NAMALWA (cell line): ENCODE measurements at places on chromosomes 7 and 10.
A peak's percentile ranks its signal among the peaks of the same experiment; 100 is the strongest.

GRCh38 chr10:115402699-115403098 lies 309.5 kb downstream of the ATRNL1 start:
- no peak for DNase-seq

GRCh38 chr10:35231646-35232045 lies 104.7 kb upstream of the CCNY start:
- DNase-seq: no peak

GRCh38 chr10:103333934-103334520 lies 16.9 kb downstream of the PCGF6 start:
- DNase-seq: peak; percentile 50

GRCh38 chr7:25889765-25890164 lies 262.2 kb upstream of the NFE2L3 start:
- DNase-seq: no peak

- DNase-seq: no peak
Measured at GRCh38 chr10:30459283-30459682, 25.3 kb downstream of the MAP3K8 start.

- DNase-seq: no peak
Measured at GRCh38 chr10:28090506-28090905, 91.6 kb upstream of the ODAD2 start.

- DNase-seq: peak; percentile 97
Measured at GRCh38 chr7:90403174-90404113, at the start of gene CLDN12. Gene CLDN12 (plus strand): TSS chr7:90403461. CDS start chr7:90412677, 9,216 bp downstream.

DNA sequence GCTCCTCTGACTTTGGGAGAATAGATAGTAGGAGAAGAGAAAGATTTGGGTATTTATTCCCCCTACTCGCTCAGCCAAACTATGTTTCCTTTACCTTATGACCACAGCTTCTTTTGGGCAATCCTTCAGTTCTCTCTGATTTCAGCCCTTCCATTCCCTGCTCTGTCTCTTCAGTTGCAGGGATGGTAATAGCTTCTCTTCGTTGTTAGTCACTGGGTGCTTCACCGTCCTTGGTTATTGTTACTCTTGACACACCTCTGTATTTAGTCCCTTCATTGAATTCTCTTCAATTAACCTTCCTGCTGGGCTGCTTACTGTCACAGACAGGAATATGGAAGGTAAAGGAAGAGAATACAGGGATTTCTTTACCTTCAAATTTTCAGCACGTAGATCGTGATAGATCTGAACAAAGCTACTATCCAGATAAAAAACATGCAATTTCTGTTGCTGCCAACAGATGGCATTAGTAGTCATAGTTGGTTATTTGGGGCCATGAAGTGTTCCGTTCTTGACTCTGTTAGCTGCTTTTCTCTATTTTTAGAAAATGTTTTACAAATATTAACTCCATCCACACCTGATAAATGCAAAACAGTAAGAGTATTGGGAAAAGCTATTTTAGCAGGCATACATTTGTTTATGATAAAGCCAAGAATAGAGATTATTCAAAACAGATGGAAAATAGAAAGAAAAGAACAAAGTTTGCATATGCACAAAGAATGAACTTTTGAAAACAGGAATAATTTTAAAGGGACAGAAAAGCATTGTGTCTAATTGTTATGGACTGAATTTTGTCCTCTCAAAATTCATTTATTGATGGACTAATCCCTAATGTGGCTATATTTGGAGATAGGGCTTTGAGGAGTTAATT lies 14.0 kb upstream of the PTTG1IP2 start:
- peak; percentile 83 for DNase-seq

- DNase-seq: no peak
Measured at GRCh38 chr7:184294-185264, 7.8 kb upstream of the FAM20C start.

- DNase-seq: no peak
Measured at GRCh38 chr7:44251881-44252280, 51.1 kb downstream of the YKT6 start.

GRCh38 chr7:30524545-30524944 lies 19.9 kb upstream of the GGCT start:
- no peak for DNase-seq

GRCh38 chr7:68246189-68246633 lies 1249.6 kb downstream of the TYW1 start:
- no peak for DNase-seq
